ENCODE measurements at places on chromosomes 4 and X.

GRCh38 chr4:107815158-107815557 is 9.6 kb upstream of the SGMS2 start:
- DNase-seq, result no peak

DNA sequence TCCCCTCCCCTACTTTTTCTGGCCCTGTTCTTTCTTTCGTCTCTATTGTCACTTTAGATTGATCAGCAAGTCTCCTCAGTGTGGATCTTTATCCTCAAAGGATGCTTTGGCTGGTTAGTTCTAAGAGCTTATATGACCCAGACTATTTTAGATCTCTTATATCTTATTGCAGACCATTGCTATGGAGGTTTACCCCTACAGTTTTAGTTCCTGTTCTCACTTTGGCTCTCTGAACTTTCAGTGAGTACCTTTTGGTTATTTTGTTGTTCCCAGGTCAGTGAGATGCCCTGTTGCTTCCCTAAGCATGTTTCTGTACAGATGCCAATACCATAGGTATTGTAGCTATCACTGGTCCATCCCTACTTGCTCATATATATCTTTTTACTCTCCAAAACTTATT is 24.0 kb upstream of the MED14 start:
- DNase-seq, result no peak

DNA sequence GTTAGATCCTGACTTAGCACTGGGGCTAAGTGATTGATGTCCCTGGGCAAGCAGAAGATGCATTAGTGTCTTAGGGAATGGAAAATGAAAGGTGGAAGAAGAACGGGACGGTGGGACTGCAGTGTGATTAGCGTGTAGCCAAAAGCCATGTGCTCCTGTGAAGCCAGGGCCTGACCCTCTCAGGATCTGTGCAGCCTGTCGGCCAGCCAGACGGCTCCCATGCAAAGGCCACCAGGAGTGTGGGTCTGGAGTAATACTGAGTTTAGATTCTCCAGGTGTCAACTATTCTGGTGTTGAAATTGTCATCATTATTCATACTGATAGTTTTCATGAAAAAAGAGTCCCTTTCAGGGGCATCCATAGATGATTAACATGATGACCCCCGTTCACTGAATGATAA is 32.0 kb downstream of the REELD1 start:
- DNase-seq, result no peak

GRCh38 chr4:103493450-103494159 is 226.2 kb downstream of the TACR3 start:
- no peak for DNase-seq

GRCh38 chr4:2217726-2218125 is 24.2 kb downstream of the HAUS3 start:
- DNase-seq, result no peak

- DNase-seq, result no peak
These were observed 491.9 kb downstream of the MID1IP1 start for GRCh38 chrX:39293203-39293602.

Measured in NCI-H1436 treated with DMSO at 0.1 percent for 48 hours (cell line).